ENCODE measurements at places on chromosomes 2 and 18. TPM values are rescaled to one million over a fixed set of nuclear protein-coding genes. Genes with fewer than 3 reads are reported as not detected.

DNA sequence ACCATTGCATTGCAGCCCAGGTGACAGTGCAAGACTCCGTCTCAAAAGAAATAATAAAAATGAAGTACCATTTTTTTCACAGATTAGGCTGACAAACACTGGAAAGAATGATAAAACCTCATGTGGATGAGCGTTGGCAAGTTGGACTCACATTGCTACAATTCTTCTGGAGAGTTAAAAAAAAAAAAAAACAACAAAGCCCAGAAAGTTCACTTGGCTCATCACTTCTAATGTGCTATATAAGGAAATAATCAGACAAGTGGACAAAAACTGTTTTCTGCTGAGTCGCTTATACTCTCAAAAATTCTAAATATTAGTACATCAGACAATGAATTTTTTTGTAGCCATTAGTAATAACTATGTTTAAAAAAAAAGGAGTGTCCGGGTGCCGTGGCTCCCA lies 38.4 kb downstream of the PKP4 start:
- DNase-seq, result no peak

DNA sequence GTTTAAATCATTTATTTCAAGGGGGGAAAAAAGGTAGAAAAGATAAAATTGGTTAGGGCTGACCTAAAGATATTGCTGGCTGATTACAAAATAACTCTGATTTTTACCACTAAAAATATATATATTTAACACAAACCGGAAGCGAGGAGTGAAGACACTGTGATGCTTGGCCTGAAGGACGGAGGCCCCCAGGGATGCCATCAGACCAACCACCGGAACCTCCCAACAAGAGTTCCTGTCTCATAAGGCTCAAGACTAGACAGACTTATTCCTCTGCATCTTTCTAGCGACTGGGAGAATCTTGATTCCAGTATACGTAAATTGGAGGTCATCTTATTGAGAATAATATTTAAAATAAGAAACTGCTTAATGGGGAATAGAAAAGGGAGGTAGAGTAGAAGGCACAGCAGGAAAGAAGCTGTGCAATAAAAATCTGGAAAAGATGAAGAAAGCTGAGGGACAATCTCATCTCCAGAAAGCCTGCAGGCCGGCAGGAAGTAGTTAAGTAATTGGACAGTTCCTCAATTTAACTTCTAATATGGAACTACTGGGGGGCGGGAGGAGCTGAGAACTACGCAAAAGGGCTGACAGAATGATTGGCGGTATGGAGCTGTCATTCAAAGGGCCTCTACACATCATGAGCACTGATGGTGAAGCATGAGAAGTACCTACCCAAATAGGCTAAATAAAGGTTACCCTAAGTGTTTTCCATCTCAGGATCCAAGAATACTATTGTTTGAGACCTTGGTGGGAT lies 91.1 kb downstream of the DTNB start:
- DNase-seq, result no peak

DNA sequence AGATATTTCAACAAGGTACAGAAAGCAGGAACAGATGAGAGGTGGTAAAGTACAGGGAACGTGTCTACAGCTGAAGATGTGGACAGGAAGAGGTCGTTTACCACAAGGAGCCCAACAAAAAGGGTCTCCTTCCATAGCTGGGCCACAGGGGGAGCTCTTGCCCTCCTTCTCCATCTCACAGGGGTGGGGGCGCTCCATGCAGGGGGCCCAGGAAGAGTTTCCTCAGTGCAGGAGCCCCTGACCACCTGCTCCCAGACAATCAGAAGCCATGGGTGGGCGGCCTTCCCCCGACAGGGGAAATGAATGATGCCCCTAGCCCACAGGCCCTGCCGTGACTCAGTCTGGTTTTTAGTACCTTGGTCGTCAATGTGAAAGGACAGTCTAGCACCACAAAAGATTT lies 163.6 kb upstream of the ZNF516 start:
- no peak for DNase-seq

GRCh38 chr2:225615514-225615913 lies 216.0 kb downstream of the NYAP2 start:
- DNase-seq, result no peak

DNA sequence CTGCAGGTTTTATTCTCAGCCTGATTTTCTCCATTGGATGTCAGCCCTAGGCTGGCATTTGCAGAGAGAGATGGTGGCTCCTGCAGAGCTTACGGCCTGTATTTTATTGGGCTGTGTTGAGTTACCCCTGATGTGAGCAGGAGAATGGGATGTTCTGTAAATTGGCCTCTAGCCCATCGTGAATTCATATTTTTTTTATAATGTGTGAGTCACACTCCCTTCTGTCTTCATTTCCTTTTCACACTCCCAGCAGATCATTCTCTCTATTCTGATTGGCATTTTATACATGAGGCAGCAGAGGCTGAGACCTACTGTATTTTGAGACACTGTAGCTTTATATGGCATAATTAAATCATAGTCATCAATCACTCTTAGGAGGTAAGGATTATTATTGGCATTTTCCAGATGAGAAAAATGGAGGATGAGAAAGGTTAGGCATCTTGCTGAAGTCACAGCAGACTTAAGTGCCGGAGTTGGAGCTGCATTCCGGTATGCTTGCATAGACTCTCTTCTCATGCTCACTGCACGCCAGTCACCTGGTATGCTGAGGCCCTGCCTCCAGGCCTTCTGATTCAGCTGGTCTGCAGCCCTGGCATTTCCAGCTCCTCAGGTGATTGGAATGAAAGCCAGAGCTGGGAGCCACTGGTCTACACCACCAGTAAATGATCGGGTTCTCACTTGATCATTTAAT lies 142.4 kb downstream of the NEDD4L start:
- no peak for DNase-seq

Gene ACTG2
- 13.2 TPM for total RNA-seq

DNA sequence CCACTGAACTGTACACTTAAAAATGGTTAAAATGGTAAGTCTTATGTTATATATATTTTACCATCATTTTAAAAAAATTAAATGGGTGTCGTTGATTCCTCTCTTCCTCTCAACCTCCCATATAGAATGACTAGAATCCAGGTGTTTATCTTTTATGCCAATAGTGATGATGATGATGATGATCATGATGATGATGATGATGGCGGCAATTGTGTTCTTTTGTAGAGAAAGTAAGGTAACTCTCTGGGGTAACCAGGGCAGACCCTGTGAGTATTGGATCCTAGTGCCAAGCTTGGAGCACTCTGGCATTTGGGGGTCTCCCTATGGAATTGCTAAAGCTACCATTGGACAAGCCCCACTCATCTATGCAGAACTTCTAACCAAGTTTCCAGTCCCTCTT lies 113.6 kb downstream of the GLI2 start:
- DNase-seq, result no peak

Gene UPP2
- not detected for total RNA-seq

DNA sequence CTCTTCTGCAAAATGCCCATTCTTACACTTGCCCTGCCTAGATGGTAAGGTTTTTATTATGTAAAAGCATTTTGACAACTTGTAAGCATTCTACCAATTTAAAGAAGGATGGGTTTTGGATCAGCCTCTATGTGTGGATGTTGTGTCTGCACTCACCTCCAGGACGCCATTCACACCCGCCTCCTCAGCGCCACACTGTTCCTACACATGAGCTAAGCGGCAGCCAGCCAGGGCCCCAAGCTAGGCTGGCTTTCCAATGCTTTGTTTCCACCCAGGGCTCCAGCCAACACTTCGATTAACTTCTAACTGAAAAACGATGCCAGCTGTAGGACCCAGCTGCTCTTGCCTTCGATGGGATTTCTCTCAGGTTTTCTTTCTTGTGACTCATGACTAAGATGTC lies 73.3 kb upstream of the FZD7 start:
- no peak for DNase-seq

Gene RAPGEF4
- 10.4 TPM for total RNA-seq

- DNase-seq, result peak; percentile 78
Measured at GRCh38 chr2:1740716-1741589, 3.4 kb downstream of the PXDN start.

Gene KIF1A
- not detected for total RNA-seq

Gene ALK
- total RNA-seq, result 1.0 TPM
